CD4-positive, alpha-beta T cell treated with Interferon alpha-2 for 1 hour (primary cell): ENCODE measurements at places on chromosomes 16 and 17.

GRCh38 chr17:40942553-40942952, 5.1 kb upstream of the KRT23 start:
- no peak for DNase-seq

- DNase-seq: no peak
These were observed 25.2 kb downstream of the TMC6 start for GRCh38 chr17:78103311-78103710.

GRCh38 chr16:24139282-24139681, 116.9 kb upstream of the CACNG3 start:
- DNase-seq: no peak

DNA sequence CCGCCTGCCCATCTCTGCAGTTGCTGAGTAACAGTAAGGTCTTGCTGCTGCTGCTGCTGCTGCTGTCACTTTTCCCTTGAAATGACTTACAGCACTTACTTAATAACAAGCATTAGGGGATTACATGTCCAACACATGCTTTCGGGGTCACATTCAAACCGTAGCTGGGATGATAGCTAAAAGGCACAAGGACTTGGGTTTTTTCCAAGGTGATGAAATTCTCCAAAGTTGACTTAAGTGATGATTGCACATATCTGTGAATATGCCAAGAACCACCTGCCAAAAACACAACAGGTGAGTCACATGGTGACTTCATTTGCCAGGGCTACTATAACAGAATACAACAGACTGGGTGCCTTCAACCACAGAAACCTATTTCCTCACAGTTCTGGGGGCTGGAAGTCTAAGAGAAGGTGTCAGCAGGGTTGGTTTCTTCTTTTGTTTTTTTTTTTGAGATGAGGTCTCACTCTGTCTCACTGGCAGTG, 121.9 kb upstream of the TNRC6C start:
- DNase-seq: peak; percentile 26

DNA sequence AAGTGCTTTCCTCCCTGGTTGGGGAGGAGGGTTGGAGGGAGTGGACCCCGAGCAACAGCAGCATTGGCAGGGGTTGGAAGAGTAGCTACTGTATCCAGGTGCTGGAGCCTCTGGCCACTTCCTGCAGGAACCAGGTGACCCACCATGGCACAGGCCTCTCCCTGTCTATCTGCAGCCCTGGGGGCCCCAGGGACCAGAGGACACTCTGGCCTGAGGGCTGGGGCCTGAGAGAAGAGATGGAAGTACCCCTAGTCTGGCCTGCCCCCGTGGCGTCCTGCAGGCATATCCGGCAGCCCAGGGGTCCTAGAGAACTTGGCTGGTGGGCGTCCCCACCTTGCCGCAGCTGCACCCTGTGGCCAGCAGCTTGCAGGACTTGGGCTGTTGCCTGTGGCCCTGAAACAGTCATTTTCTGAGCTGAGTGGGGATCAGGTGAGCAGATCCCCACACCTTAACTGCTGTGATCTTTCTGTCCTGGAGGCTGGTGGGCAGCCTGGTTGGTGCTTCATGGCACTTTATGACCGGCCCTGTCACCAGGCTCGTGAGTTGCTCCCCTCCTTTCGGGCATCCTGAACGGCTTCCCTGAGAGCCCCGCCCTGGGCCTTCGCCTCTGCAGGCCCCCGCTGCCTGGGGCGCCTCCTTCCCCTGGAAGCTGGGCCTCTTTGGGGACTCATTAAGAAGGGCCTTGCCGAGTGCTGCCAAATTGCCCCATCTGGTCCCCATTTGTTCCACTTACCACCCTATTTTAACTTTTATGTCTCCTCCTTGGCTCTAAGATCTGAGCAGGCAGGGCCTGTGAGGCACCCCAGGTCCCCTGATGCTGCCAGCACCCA, 298.6 kb downstream of the SEC14L1 start:
- no peak for DNase-seq

- DNase-seq: peak; percentile 37
These were observed 817 bp downstream of the NDUFAF8 start for GRCh38 chr17:81239714-81240555.

DNA sequence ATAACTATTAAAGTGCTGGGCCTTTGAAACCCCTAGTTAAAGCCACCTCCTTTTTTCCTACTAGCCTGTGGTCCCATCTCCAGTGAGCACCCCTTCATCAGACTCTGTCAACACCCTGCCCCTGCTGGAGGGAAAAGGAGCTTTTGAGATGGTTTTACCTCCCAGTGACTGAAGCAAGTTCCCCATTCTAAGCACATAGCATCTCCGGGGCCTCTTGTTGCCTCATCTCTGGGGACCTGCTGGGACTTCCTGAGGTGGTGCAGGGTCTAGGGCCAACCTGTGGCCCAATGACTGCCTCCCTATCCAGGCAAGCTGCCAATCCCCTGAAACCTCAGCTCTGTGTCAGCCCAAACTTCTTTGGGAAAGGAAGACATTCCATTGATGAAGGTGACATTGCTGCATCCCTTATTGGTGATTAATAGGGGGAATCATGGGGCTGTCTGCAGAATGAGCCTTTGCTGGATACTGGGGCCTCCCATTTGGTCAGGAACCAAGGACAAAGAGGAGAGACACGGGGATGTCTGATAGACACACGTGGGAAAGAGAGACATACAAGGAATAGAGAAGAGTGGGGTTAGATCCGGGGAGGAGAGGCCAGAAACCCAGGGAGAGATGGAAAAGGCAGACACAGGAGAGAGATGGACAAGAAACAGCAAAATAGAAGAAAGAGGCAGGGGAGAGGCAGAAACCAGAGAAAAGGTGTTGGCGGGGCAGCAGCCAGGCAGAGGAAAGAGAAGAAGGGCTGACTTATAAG, 2.4 kb downstream of the C1QL1 start:
- DNase-seq: no peak

DNA sequence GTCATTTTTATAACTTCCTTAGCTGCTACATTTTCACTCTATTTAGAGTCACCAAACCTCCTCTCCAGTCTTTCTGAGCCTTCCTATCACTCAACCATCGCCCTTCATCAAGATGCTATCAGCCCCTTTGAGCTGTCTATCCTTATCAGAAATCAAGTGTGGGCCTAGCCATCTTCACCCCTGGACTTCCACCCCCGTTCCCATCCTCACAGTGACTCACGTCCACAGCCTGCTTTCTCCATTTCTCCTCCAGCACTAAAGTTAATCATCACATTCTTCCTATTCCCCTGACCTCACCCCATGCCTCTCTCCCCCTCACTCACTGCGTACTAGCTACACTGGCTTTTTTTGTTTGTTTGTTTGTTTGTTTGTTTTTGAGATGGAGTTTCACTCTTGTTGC, 2.4 kb upstream of the TEKT3 start:
- DNase-seq: no peak

DNA sequence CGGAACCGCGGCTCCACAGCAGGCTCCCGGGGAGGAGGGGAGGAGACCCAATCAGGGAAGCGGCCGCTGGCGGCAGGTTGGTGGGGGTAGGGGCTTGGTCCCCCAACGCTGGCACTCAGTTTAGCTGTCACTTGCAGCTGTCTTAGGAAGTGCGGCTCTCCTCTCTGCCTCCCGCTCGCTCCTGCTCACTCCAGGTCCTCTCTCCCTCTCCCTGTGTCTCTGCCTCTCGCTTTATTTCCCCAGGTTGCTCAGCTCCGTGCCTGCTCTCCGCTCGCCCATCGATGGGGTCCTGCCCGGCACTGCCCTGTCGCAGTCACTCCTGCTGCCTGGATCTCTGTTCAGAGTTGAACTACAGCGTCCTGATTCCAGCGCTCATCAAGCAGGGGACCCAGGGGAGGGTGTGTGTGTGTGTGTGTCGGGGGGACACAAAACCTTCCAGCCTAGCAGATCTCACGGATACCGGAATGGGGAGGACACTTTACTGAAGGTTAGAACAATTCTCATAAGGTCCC, 145.6 kb downstream of the ENGASE start:
- no peak for DNase-seq

DNA sequence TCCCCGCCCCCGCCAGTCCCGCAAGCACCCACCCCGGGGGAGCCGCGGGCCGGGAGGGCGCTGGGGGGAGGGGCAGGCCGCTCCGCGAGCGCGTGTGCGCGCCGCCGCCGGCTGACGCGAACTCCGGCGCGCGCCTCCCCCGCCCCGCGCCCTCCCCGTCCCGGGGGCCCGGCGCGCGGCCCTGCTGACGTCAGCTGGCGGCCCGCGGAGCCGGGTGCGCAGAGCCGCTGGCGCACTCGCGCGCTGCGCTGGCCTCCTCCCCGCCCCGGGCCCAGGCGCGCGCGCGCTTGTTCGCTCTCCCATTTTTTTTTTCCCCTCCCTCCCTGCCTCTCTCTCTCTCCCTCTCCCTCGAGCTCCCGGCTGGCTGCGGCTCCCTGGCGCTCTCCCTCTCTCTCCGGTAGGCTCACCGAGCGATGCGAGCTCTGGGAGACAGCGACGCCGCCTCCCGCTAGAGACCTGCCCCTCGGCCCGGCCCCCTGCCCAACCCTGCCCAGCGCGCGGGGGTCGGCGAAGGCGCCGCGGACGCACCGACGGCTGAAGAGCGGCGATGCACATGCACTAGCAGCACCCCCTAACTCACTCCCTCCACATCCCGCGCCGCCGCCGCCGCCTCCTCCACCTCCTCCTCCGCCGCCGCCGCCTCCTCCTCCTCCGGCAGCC, at the start of gene GNAO1:
GNAO1 (plus strand) TSS at position 334 of the 660 bp plus-strand sequence. CDS start 747 bp downstream, outside the sequence.
- peak; percentile 61 for DNase-seq

DNA sequence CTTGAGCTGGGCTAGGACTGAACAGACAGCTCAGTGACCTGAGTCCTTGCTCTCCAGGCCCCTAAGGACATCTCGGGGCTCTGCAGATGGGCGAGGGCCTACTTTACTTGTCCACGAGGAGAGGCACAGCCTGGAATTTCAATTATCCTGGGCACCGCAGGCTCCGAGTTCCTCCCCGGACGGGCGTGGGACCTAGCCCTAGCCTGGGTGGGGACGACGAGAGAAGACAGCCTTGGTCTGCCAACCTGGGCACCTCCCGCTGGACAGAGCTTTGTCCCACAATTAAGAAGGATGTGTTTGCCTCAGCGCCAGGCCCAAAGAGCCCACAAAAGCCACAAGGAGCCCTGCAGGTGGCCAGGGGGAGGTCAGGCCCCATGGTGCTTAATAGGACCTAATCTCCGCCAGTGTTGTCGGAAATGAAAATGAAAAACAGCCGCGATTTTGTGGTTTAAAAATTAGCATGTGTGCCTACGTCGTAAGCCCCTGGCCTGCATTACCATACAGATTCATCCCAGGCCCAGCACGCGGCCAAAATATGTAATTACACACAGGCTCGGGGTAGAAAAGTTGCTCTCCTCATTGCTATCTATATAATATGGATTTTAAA, 51.4 kb upstream of the LHX1 start:
- no peak for DNase-seq

DNA sequence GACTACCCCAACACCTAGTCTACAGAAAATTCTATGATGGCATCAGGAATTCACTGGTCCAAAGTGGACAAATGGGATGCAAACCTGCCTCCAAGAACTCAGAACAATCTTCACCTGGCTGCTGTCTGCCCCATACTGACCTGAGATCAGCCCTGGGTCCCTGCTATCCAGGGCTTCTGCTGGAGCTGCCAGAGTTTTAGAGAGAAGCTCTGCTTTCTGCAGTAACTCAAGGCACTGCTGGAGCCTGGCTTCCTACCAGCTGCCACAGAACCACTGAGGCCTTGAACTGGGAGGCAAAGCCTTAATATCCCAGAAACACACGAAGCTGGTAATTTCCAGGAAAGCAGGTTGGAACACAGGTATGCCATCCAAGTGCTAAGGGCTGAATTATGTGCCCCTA, 7.5 kb downstream of the TMEM170A start:
- no peak for DNase-seq

DNA sequence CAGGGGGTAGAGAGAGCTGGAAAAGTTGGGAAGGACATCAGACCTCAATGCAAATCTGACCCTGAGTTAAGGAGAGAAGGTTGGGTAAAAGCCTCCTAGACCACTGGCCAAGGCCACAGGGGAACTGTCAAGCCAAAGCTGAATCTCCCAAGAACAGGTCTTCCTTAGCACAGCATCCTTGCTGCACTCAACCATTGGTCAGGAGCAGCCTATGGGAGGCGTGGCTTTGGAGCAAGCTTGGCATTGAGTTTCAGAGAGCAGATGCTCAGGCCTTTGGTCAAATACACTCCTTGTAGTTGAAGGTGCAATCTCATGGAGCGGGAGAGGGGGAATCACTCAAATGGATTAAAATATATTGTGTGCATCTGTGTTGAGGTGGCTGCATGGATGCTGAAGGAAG, 21.8 kb downstream of the SOX9 start:
- DNase-seq: no peak

GRCh38 chr16:4358831-4359561, 7.9 kb upstream of the PAM16 start:
- peak; percentile 51 for DNase-seq

DNA sequence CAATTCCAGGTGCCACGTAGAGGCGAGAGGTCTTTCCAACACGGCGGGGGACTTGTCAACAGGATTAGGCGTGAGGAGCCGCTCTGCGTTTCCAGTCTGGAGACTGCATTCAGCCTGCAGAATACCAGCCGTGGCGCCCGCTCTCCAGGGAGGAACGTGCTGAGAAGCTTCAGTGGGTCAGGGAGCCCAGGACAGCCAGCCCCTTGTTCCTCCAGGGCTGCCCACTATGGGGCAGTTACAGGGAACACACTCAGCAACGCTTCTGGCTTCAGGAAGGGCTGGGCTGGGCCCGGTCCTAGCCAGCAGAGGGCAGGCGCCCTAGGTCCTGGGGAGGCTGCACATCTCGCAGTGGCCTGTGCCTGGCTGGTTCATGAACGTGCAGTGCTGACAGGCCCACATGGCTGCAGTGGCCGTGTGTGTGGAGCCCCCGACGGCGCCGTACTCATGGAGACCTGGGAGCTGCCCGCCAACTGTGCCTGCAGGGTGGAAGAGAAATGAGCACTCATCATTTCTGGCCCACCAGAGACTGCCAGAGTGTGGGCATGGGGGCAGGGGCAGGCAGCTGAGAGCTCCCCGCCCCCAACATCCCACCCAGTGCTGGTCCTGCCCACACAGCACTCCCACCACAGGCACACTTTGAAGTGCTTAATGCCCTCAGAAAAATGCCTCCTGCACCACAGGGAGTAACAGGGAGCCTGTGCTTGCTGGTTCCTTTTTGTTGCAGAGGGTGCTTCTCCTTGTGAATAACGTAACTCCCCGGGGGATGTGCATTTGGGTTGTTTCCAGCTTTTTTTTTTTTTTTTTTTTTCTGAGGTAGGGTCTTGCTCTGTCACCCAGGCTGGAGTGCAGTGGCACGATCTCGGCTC, 7.0 kb upstream of the FAAP100 start:
- DNase-seq: no peak

DNA sequence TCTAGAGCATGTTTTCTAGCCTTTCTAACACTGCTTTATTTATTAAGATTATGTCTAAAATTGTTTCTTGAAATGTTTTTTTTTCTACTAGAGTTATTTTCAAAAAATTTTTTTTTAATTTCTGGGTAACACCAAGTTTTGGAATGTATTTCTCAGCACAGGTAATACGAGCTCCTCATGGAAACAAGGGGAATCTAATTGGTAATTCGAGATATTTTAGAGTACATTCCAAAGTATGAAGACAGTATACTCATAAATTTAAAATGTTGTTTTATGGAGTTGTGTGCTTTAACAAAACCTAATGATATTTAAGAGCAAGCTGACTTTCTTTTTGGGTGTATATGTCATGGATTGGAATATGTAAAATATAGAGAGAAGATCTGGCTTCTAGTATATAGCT, 42.4 kb downstream of the OMG start:
- no peak for DNase-seq

- DNase-seq: peak; percentile 26
These were observed 732 bp downstream of the ULK2 start for GRCh38 chr17:19867079-19867328.
